Stimulated activated naive CD4-positive, alpha-beta T cell treated with Interleukin-2 at 50 U/mL for 16 hours (primary cell): ENCODE measurements at places on chromosomes 1 and 21.

GRCh38 chr1:167446966-167447365 lies 71.4 kb downstream of the CD247 start:
- DNase-seq, result no peak

- DNase-seq, result no peak
Observed at GRCh38 chr1:76724816-76725215, 142.5 kb upstream of the ST6GALNAC5 start.

- DNase-seq, result no peak
Observed at GRCh38 chr1:57311006-57311405, 112.9 kb downstream of the DAB1 start.

- DNase-seq, result no peak
Observed at GRCh38 chr1:65881067-65881594, 88.4 kb downstream of the PDE4B start.

DNA sequence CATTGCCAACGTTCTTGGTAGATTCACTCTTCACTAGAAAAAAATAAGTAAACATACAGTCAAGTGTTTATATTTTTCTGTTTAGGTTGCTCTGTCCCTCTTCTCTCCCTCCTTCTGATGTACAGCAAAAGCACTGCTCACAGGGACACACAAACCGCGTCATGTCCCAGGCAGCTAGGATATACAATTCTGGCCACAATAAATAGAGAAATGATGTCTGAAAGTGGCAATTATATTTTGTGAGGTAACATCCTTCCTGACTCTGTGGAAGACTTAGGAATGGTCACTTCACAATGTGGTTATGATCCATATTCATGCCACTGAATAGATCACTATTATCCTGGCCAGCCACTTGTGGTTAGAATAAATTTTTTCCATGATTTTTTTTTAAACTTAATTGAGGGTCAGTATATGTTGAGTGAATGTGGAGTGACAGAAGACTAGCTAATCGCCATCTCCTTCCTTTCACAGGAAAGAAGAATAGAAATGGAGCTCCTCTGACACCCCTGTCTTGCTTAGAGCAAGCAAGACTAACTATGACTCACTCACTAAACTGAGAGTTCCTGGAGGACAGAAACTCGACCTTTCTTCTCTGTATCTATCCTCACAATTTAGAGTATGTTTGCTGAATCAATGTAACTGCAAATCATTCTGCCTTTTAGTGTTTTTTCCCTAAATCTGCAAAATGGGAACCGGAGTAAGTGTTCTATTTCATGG lies 54.0 kb downstream of the ZNHIT6 start:
- no peak for DNase-seq

- no peak for DNase-seq
Observed at GRCh38 chr1:106173101-106173500, 883.4 kb upstream of the PRMT6 start.

DNA sequence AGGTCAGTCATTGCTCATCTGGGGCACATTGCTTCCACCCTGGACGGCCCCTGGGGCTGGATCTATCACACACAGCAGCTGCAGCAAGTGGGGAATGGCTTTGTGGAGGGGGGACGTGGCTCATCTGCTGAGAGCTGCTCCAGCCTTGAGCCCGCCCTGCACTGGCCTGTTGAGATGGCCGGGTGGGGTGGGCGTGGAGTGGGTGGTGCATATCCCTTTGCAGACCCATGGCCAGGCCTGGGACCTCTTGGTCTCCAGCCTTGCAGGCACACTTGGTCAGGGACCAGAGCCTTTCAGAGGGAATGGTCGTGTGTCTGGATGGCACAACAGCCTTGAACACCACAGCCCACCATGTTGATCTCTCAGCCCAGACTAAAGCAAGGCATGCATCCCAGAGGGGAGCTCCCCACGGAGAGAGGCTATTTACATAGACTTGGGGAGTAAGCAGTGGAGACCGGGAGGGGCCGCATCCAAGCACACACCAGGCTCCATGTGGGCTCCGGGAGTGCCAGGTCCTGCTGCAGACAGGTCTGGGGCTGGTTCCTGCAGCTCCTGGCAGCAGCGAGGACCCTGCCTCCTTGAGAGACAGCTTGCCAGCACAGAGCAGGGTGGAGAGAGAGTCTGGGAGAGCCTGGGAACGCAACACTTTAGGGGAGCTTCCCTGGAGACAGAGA lies 52.8 kb upstream of the SELENON start:
- DNase-seq, result no peak

GRCh38 chr1:247373721-247374141 lies 42.1 kb upstream of the ZNF496 start:
- DNase-seq, result peak; percentile 33

GRCh38 chr1:3320246-3321152 lies 134.0 kb upstream of the ARHGEF16 start:
- no peak for DNase-seq

- DNase-seq, result no peak
Observed at GRCh38 chr1:72394457-72394856, 112.1 kb upstream of the NEGR1 start.

DNA sequence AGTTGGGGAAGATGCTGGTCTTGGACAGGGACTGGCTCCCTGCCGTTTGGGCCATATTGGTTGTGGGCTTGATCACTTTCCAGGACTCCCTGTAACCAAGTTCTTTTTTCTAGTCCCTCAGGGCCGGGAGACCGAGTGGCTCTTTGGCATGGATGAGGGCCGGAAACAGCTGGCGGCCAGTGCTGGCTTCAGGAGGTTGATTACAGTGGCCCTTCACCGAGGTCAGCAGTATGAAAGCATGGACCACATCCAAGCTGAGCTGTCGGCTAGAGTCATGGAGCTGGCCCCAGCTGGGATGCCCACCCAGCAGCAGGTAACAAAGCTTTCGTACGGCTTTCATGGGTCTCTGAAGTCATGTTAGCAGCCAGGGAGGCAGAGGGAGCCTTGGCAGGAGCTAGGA lies 4.3 kb downstream of the METTL13 start:
- no peak for DNase-seq

DNA sequence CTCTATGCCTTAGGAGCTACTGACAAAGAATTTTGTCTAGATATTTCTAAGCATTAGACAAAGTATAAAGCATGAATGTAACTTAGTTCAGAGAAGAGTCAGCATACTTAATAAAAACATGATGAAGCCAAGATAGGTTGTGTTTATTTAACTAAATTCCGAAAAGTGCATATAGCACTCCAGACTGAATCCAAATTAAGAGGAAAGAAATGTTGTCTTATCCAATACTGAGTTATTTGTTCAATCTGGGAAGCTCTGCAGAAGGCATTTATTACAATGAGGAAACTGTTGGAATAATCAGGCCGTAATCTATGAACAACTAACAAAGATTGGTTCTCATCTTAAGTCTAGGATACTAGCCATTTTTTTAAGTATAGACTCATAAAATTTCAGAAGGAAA lies 100.2 kb downstream of the TNFSF18 start:
- DNase-seq, result no peak

DNA sequence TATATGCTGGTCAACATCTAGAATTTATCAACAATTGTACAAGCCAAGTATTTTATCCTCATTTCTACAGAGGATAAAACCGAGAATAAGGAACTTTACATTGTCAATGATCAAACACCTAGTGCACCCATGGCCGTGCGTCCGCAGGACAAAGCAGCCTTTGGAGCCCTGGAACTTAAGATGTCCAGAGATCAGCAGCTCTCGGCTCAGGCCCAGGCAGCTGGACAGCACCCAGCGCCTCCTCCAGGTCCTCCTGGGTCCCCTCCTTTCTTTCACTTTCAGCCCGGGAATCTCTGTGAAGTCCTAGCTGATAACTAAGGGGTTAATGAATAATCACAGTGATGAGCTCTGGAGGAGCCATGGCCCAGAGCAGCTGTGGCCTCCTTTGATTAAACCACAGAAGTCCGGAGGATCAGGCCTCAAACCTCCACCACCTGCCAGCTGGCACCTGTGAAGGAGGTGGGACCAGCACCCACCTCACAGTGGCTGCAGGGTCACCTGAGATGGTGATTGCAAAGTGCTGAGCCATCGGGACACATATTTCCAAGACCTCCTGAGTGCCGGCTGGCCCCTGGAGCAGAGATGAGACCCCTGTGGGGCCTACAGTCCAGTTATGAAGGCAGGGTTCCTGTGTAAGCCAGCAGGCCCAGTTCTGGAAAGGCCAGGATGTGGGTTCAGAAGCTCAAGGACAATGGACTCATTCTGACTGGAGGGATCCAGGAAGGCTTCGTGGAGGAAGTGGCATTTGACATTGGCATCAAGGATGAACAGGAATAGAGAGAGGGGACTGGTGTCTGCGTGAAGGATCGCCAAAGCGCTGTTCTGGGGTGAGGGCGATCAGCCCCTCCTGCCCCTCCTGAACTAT lies 11.6 kb upstream of the SAMD11 start:
- no peak for DNase-seq

GRCh38 chr1:67019600-67020136 lies 34.3 kb downstream of the SLC35D1 start:
- DNase-seq, result no peak

DNA sequence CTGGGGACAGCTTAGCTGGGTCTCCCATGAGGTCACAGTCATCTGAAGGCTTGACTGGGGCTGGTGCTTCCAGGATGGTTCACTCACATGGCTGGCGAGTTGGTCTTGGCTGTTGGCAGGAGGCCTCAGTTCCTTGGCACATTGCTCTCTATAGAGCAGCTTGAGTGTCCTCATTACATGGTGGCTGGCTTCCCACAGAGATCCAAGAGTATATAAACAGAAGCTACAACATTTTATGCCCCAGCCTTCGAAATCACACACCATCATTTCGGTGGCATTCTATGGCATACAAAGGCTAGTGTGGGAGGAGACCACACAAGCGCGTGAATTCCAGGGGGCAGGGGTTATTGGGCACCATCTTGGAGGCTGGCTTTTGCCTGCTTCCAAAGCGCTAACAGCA lies 63.0 kb downstream of the ALPL start:
- no peak for DNase-seq

GRCh38 chr1:48470481-48470855 lies 1.5 kb downstream of the SPATA6 start:
- no peak for DNase-seq

- DNase-seq, result no peak
Observed at GRCh38 chr21:43817157-43818086, 28.0 kb downstream of the RRP1 start.

DNA sequence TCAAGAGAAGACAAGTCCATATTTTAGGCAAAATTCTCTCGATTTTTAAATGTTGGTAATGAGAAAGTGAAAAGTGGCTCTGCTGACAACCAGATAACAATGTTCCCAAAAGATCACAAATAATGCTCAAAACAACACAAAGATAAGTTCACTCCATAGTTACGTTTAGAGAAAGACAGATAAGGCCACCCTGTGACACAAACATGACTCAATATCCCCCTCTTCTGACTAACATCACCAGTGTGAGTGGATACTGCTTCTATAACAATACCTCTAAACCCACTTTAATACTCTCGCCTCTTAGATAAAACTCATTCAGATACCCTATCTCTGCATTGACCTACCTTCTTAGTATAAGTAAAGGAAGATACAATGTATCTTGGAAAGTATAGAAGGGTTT lies 51.2 kb upstream of the RGS7 start:
- DNase-seq, result no peak

GRCh38 chr1:225610539-225610938 lies 42.4 kb downstream of the ENAH start:
- no peak for DNase-seq

DNA sequence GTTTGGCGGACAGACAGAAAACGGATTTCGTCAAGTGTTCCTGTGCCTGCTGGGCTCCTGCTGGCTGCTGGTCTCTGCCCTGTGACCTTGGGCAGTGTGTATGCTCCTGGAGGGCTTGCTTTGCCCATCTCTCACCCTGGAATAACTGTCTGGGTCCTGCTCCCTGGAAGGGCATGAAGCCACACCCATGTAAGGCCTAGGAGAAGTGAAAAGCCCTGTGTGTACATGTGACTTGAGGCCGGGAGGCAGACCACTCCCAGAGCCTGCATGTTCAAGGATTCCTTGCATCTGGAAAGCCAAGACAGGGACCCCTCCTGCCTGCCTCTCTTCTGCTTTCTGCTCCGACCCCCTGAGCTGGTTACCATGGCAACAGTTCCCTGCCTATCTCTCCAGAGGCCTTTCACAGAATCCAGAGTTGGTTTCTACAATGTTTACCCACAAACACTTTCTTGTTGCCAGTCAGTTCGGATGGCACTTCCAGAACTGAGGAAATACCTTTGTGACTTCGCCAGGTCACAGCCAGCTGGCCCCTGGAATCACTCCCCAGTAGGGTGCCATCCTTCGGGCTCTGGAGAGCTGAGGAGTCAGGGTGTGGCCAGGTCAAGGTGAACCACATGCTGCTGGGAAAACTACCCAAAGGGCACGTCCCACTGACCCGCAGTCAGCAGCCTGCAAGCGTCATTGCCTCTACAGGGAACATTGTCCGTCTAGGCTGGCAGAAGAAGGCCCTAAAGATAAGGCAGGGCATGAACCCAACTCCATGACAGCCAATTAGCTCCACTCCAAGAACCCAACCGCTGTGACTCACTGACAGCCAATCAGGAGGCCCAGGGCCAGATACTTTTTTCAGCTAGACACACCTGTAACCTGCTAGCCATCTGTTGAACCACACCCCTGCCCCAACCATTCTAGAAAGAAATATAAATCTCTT lies 14.7 kb upstream of the GPR37L1 start:
- DNase-seq, result no peak

DNA sequence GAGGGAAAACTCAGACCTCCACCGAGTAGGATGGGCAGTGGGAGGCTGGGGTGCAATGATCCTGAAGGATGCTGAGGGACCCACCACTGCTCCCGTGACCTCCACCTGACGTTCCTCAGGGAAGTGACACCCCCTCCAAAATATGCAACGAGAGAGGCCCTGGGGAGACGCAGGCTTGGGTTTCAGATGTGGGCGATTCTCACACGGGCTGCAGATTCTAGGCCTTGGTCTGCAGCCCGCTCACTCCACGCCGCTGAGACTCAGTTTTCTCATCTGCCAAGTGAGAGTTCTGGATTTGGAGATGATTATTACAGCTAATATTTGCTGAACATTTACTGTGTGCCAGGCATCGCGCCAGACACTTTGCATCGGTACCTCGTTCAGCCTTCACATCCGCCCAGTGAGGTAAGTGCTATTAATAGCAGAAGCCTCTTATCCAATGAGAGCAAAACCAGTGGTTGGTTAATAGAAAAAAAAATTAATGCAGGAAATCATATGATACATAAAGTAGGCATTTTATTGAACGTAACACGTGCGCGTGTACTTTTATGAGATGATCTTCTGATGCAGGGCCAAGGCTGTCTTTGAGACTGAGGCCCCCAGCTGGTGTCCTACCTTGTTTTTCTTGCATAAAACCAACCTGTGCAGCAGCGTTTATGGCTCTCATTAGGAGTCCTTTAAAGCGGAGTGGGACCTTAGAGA lies 102.0 kb upstream of the RUNX3 start:
- peak; percentile 51 for DNase-seq

DNA sequence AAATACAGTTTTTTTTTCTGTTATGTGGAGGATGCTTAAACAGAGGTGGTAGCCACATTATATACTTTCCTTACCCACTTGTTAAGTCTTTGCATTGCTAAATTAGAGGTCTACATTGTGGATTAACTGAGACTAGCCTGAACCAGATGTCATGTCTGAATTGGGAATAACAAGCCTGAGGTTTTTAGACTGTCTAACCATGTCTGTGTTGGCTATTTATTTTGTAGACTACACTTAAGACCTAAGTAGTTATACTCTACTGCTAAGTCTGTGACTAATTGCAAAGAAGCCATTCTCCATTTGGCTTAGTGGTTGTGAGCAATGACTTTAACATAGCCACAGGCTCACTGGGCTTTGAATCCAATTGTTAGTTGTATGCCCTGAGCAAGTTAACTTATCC lies 45.4 kb downstream of the CDC14A start:
- no peak for DNase-seq
